ENCODE measurements at places on chromosomes 12 and 14. TPM values are rescaled to one million over a fixed set of nuclear protein-coding genes. Genes with fewer than 3 reads are reported as not detected.

GRCh38 chr12:107223821-107224220, 130.5 kb upstream of the CRY1 start:
- no peaks in the 10 kb centered on the region for H3K27me3 ChIP-seq
- H3K27ac ChIP-seq, result no peak overlapping the region
- H3K4me3 ChIP-seq, result no peak overlapping the region

- peak overlapping the region; percentile 86 for H3K27ac ChIP-seq
- peaks cover 22% of the 10 kb centered on the region for H3K36me3 ChIP-seq
- H3K4me1 ChIP-seq, result peaks cover 25% of the 10 kb centered on the region
- no peak for DNase-seq
Measured at GRCh38 chr12:56104815-56105608, 653 bp downstream of the PA2G4 start.

Gene ITGB7
- 2.9 TPM for total RNA-seq

Gene GPR84
- 0.54 TPM for total RNA-seq

DNA sequence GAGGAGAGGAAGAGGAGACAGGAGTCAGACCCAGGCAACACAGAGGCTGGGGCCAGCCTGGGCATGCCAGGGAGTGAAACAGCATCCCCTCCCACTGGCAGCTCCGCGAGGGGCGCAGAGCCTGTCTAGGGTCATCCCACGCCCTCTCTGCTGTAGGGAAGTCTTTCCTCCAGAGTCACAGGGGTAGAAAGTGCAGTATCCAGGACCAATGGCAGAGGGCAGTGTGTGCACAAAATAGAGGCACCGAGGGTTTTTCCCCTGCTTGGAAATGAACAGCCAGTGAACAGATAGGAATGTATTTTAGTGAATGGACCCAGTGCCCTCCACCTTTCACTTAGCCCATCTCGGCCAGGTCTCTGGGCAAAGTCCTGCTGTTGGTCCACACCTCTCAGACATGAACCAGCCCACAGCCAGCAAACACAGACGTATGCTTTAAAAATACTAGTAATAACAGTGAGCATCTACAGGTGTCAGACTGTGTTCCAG, 9.4 kb upstream of the KRT74 start:
- peak; percentile 68 for DNase-seq
- H3K27ac ChIP-seq, result no peak overlapping the region
- H3K4me1 ChIP-seq, result no peaks in the 10 kb centered on the region
- no peak overlapping the region for H3K4me3 ChIP-seq

Gene PLCZ1
- total RNA-seq, result not detected

- H3K4me1 ChIP-seq, result no peaks in the 10 kb centered on the region
- no peak for DNase-seq
- no peaks in the 10 kb centered on the region for H3K27me3 ChIP-seq
- peaks cover 60% of the 10 kb centered on the region for H3K36me3 ChIP-seq
- H3K4me3 ChIP-seq, result no peak overlapping the region
- no peak overlapping the region for H3K27ac ChIP-seq
Measured at GRCh38 chr12:109910969-109911348, 10.9 kb downstream of the TCHP start.

Gene DNAH10
- under 0.01 TPM for total RNA-seq

DNA sequence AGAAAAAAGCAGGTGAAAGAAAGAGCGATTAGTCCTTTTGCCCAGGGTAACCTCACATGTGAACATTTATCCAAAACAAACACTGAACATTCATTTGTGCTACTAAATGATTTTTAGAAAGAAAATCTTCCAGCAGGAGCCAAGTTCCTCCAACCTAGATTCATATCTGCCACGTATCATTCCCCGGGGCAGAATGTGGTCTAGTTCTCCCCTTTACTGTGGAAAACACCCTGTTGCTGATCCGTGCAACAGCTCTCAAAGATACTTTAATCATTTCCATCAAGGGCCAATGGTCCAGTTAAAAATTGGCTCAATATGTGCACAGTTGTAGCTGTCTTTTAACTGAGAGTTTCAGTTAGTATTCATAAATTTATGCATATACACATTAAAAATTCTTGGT, 479.1 kb downstream of the ATP23 start:
- no peak overlapping the region for H3K27ac ChIP-seq
- H3K4me3 ChIP-seq, result no peak overlapping the region
- no peak for DNase-seq
- no peaks in the 10 kb centered on the region for H3K36me3 ChIP-seq
- no peaks in the 10 kb centered on the region for H3K27me3 ChIP-seq
- peaks cover 13% of the 10 kb centered on the region for H3K4me1 ChIP-seq

Gene TULP3
- total RNA-seq, result 27.8 TPM

DNA sequence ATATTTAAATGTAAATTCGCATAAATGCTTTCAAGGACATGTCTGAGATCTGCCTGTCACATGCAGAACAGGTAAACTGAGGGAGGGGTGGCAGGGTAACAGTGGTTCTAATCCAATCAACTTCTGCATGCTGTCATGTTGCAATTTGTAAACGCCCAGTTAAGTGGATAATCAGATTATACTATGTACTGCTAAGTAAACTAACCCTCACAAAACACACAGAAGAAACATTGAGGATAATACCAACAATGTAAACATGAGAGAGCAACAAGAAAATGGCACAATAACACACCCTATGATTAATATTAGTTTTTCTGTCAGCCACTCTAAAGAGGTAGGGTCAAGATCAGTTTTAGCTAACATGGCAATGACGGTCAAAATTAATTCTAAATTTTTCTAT, 123.7 kb downstream of the KIF21A start:
- no peaks in the 10 kb centered on the region for H3K27me3 ChIP-seq
- no peak for DNase-seq
- no peak overlapping the region for H3K4me3 ChIP-seq
- no peaks in the 10 kb centered on the region for H3K36me3 ChIP-seq
- no peaks in the 10 kb centered on the region for H3K4me1 ChIP-seq

GRCh38 chr12:124493809-124494750, 73.3 kb downstream of the NCOR2 start:
- H3K4me1 ChIP-seq, result peaks cover 55% of the 10 kb centered on the region
- no peaks in the 10 kb centered on the region for H3K27me3 ChIP-seq
- H3K4me3 ChIP-seq, result no peak overlapping the region
- no peak for DNase-seq

GRCh38 chr12:120529641-120530417, 871 bp upstream of the COQ5 start:
- no peaks in the 10 kb centered on the region for H3K36me3 ChIP-seq
- no peak for DNase-seq
- no peaks in the 10 kb centered on the region for H3K27me3 ChIP-seq
- H3K27ac ChIP-seq, result peak overlapping the region; percentile 96
- peaks cover 9% of the 10 kb centered on the region for H3K4me1 ChIP-seq

DNA sequence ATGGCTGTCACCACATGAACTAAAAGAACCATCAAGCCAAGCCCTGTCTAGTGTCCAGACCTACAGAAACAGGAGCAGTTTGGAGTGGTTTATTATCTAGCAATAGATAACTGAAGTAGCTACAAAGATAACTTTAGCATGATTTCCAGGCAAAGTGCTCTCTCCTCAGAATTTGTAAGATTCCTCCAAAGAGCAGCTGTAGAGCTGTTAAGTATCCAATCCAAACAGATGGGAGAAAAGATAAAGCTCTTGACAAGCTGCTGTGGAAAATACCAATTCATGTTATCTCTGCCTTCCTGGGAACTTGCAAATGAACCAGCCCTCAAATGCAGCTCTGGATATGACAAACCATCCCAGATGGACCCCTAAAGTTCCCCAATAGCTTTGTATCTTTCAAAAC, 78.9 kb upstream of the RESF1 start:
- DNase-seq, result no peak
- no peaks in the 10 kb centered on the region for H3K4me1 ChIP-seq
- no peaks in the 10 kb centered on the region for H3K27me3 ChIP-seq

Gene LRP1-AS
- not detected for total RNA-seq

DNA sequence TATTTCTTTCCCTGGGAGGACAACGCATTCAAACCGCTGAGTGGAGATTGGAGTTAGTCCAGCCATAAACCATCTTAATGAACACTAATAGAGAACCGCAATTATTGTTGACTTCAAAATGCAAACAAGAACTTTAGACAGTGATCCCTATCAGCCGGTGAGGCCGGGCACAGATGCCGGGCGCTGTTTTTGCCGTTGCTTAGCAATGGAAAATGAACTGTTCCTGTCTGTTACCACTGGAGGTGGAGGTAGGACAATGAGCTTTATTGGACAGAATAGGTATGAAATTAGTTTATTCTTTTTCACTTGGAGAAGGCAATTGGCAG, 216.8 kb downstream of the TTC8 start:
- H3K27me3 ChIP-seq, result no peaks in the 10 kb centered on the region
- no peak for DNase-seq
- H3K27ac ChIP-seq, result peak overlapping the region; percentile 79
- no peak overlapping the region for H3K4me3 ChIP-seq
- no peaks in the 10 kb centered on the region for H3K36me3 ChIP-seq

GRCh38 chr12:23703051-23703450, 246.4 kb downstream of the SOX5 start:
- no peaks in the 10 kb centered on the region for H3K4me1 ChIP-seq
- no peak overlapping the region for H3K4me3 ChIP-seq
- no peaks in the 10 kb centered on the region for H3K36me3 ChIP-seq
- no peak for DNase-seq
- no peaks in the 10 kb centered on the region for H3K27me3 ChIP-seq

GRCh38 chr12:83389237-83389996, 702.7 kb downstream of the TMTC2 start:
- H3K27me3 ChIP-seq, result no peaks in the 10 kb centered on the region
- no peak overlapping the region for H3K4me3 ChIP-seq
- H3K4me1 ChIP-seq, result no peaks in the 10 kb centered on the region
- H3K36me3 ChIP-seq, result no peaks in the 10 kb centered on the region
- DNase-seq, result no peak
- H3K27ac ChIP-seq, result no peak overlapping the region

DNA sequence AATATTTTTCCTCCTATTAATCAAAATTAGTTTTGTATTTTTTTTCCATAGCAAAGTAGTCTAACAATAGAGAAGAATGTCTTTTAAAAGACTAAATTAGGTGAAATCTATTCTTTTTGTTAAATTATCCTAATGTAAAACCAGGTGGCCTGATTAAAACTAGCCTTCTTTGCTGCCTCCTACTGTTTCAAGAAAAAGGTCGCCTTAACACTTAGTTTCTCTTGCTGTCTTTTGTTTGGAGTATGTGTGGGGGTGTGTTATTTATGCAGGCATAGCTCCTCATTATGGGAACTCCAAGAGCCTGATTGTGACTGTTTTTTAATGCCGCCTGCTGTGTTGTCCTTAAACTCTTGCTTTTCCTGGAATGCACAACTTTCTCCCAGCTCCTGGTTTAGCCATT, 855.3 kb downstream of the DIO2 start:
- H3K4me1 ChIP-seq, result peaks cover 22% of the 10 kb centered on the region
- no peak for DNase-seq
- H3K27ac ChIP-seq, result no peak overlapping the region

DNA sequence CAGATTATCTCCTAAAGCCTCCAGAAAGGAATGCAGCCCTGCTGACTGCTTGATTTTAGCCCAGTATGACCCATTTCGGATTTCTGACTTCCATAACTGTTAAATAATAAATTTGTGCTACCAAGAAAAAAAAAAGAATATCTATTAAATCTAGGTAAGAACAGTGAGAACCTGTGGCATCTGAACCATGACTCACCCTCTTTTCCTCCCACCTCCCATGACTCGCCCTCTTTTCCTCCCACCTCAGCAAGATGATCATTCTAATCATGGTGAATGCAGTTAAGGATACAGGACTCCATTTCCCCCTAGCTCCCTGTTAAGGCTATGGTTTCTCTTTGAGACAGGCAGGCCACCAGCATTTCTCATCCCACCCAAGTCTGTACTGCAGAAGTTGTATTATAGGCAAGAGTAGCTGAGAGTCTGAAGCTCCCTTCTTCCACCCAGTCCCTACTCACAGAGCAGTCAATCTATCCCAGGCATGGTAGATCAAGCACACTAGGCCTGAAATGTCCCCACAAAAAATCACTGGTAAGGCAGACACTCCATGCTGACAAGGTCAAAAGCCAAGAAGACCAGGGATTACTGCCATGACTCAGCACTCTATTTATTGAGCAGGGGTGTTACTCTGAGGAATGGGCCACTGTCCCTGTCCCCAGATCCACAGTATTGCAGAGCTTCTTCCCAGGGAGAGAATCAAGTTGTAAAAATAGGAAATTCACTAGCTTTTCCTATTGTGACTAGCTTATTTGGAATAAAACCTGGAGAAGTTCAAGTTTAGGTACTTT, 188.9 kb downstream of the ADAMTS20 start:
- no peak overlapping the region for H3K27ac ChIP-seq
- no peaks in the 10 kb centered on the region for H3K4me1 ChIP-seq
- H3K27me3 ChIP-seq, result no peaks in the 10 kb centered on the region
- no peak for DNase-seq
- no peak overlapping the region for H3K4me3 ChIP-seq

GRCh38 chr12:93154753-93155480, 222.8 kb upstream of the NUDT4 start:
- H3K27me3 ChIP-seq, result no peaks in the 10 kb centered on the region
- no peak overlapping the region for H3K27ac ChIP-seq
- H3K36me3 ChIP-seq, result no peaks in the 10 kb centered on the region
- no peak for DNase-seq

Gene NANOG
- total RNA-seq, result not detected

Gene CYP46A1
- total RNA-seq, result 2.0 TPM

GRCh38 chr12:79826267-79827128, 108.4 kb downstream of the PPP1R12A start:
- no peaks in the 10 kb centered on the region for H3K27me3 ChIP-seq
- H3K36me3 ChIP-seq, result no peaks in the 10 kb centered on the region
- H3K4me3 ChIP-seq, result no peak overlapping the region
- DNase-seq, result no peak
- no peak overlapping the region for H3K27ac ChIP-seq

- H3K4me3 ChIP-seq, result no peak overlapping the region
- no peak for DNase-seq
- no peaks in the 10 kb centered on the region for H3K27me3 ChIP-seq
- H3K4me1 ChIP-seq, result no peaks in the 10 kb centered on the region
- peaks cover 12% of the 10 kb centered on the region for H3K36me3 ChIP-seq
Measured at GRCh38 chr14:63962906-63963305, 110.1 kb downstream of the SYNE2 start.

- no peak for DNase-seq
- H3K4me3 ChIP-seq, result no peak overlapping the region
- H3K4me1 ChIP-seq, result no peaks in the 10 kb centered on the region
- H3K27ac ChIP-seq, result peak overlapping the region; percentile 22
- peaks cover 28% of the 10 kb centered on the region for H3K36me3 ChIP-seq
Measured at GRCh38 chr12:108849660-108850059, 7.7 kb downstream of the SSH1 start.

Gene KLRC4
- total RNA-seq, result 0.54 TPM

Gene TAS2R20
- total RNA-seq, result 5.7 TPM

DNA sequence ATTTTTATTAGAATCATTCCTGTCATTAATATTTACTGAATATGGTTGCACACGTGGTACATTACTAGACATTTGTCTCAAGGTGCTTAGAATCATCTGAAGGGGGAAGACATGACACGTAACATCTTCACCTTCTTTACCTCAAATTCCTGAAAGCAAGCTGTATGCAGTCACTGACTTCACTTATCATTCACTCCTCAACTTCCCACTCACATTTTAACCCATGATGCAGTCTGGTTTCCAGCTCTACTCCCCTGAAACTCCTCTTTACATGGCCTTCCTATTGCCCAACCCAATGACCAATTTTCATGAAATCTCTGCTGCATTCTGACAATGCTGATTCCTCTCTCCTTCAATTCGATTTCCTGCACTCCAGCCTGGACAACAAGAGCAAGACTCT, 5.8 kb upstream of the PSMC6 start:
- no peaks in the 10 kb centered on the region for H3K36me3 ChIP-seq
- no peaks in the 10 kb centered on the region for H3K27me3 ChIP-seq
- H3K27ac ChIP-seq, result no peak overlapping the region
- no peak for DNase-seq

Measured in sigmoid colon (tissue), 7 donors.